Cerebellar cortex (tissue), 1 donor: ENCODE measurements at places on chromosomes 3 and 15.

- DNase-seq: no peak
Observed at GRCh38 chr3:107637416-107638183, 114.8 kb downstream of the BBX start.

GRCh38 chr15:67815036-67815592 lies 10.2 kb upstream of the SKOR1 start:
- no peak for DNase-seq

DNA sequence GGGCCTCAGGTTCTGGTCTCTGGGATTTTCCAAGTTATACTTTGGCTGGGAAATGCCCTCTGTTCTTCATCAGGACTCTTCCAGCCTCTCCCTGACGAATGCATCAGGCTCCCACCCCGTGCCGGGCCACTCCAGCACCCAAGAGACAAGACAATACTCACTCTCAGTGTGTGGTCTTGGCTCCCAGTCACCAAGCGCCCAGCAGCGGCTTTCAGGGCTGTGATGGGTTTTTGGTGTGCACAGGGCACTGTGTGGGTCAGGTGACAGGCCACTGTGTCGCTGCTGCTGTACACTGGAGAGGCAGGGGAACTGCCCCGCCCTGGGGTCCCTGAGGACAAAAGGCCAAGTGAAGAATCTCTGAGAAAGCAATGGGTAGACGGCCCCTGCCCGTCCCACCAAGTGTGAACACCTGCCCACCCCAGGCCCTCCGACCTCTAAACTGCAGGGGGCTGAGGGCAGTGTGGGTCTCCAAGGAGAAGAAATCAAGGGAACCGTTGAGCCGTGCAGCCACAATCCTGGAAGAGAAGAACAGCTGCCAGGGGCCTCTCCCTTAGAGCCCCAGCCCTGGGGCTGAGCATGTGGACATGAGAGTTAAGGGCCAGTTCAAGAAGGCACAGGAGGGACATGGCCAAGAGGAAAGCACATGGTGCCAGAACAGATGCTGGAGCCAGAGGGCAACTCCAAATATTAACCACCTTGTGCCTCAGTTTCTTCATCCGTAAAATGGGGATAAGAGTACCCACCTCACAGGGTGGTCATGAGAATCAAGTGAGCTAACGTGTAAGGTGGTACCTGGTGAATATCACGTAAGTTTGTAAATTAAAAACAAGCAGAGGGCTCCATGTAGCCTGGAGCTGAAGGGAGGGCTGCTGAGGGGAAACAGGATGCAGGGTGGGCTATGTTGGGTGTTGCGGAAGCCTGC lies 34.1 kb downstream of the PTPN23 start:
- no peak for DNase-seq

DNA sequence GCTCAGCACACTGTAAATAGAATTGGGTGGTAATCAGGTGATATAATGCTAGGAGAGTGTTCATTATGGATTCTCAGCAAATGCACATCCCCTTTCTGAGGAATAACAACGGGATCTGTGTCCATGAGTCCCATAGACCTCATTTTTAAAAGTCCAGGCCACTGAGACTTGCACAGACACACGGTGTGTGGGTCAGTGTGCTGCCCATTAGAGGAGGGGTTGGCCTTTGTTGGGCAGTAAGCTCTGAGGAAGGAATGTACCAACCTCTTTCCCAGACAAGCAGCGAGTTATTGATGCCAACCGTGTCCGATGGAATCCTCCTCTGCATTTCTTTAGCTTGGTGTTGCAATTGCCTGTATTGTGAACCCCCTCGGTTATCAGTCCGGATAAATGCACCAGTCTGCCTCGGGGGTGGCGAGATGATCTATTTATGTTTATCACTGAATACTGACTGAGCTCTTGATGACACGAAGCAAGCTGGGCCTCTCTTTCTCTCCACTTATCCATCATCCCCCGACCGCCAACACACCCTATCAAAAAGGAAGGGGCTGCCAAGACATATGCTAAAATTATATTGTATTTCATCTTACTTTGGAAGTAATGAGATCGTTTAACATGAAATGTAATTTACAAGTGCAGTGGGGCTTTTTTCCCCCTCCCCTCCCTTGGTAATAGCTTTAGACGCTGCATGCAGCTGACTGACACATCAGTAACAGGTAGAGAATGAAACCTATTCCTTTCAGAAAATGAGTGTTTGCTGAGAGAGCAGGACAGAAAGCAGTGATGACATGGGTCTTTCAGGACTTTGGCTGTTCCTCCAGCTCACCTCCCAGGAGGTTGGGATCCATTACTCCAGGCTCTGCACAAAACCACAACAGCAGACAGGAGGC lies 126.6 kb upstream of the ST8SIA2 start:
- DNase-seq: no peak

GRCh38 chr15:64681424-64682024 lies 93.9 kb downstream of the RBPMS2 start:
- DNase-seq: peak; percentile 77

DNA sequence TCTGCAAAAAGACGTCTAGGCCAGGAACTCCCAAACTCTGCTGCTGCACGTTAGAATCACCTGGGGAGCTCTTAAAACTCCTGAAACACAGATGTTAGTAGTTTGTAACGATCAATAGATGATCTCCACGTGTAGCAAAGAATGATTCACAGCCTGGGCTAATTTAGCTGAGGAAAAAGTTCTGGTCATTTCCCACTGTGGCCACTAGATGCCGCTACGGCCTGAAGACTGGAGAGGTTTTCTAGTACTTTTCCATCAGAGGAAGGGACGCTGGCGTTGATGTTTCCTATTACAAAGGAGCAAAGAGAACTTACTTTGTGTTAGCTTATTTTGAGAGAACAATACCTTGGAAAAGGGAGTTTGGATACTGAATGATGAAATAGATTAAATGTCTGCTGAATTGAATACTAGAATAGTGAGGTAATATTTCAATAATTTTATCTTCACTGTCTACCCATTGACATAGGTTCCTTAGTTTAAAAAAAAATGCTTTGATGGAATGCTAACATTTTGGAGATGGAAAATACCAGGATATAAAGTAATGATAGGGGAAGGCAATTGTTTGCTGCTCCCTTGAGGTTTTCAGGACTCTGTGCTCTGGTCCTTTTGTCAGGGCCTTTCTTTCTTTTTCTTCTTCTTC lies 159.1 kb downstream of the P3H2 start:
- peak; percentile 76 for DNase-seq

DNA sequence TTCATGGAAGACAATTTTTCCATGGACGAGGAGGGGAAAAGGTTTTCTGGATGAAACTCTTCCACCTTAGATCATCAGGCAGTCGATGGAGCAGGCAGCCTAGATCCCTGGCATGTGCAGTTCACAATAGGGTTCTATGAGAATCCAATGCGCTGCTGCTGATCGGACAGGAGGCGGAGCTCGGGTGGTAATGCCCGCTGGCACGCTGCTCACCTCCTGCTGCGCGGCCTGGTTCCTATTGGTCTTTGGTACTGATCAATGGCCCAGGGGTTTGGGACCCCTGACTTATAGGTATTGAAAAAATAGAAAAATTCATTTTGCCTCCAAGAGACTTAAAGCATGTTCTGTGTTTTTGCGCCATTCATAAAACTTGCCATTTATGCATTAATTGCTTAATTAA lies 793.9 kb upstream of the NR2F2 start:
- DNase-seq: no peak

GRCh38 chr15:78822514-78822913 lies 11.2 kb upstream of the ADAMTS7 start:
- no peak for DNase-seq

GRCh38 chr3:26106228-26106627 lies 316.3 kb downstream of the OXSM start:
- DNase-seq: no peak

GRCh38 chr15:57160823-57161560 lies 215.3 kb upstream of the CGNL1 start:
- no peak for DNase-seq

DNA sequence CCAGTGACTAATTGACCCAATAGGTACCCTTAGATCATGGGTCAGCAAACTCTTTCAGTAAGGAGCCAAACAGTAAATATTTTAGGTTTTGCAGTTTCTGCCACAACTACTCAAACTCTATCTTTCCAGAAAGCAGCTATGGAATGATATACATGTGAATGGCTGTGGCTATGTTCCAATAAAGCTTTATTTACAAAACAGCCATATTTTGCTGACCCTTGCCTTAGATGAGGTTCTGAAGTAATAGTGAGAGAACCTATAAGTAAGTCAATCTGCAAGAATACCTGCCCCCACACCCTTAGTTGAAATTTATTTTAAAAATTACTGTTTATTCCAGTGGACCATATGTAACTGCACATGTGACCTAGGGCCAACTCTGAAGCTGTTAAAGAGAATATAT lies 134.0 kb downstream of the CMSS1 start:
- no peak for DNase-seq

DNA sequence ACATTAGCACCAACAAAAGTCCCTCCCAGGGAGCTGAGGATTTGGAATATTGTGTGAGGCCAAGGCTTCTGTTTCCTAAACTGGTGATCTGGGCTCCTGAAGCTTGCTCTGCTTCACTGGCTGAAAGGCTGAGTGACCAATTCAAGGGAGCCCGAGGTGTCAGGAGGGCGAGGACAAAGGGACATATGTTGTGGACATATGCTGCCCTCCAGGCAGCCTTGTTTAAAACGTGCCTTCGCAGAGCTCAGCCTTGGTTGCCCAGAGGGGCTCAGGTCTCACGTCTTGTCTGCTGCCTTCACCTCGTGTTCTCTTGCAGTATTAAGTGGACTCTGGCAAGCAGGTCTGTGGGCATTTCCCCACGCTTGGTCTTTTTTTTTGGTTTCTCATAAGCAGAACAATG lies 7.0 kb downstream of the SLCO3A1 start:
- peak; percentile 80 for DNase-seq
